ENCODE measurements at places on chromosomes 4 and X.

DNA sequence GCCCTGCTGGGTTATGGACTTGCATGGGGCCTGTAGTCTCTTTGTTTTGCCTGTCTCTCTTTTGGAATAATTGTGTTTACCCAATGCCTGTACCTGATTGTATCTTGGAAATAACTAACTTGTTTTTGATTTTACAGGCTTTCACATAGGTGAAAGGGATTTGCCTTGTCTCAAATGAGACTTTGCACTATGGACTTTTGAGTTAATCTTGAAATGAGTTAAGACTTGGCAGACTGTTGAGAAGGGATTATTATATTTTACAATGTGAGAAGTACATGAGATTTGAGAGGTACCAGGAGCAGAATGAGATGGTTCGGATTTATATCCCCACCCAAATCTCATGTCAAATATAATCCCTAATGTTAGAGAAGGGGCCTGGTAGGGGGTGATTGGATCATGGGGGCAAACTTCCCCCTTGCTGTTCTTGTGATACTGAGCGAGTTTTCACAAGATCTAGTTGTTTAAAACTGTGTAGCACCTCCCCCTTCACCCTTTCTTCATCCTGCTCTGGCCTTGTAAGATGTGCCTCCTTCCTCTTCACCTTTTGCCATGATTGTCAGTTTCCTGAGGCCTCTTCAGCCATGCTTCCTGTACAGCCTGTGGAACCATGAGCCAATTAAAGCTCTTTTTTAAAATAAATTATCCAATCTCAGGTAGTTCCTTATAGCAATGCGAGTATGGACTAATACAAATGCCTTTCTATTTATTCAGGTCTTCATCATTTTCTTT, 102.3 kb downstream of the MSN start:
- DNase-seq, result no peak

DNA sequence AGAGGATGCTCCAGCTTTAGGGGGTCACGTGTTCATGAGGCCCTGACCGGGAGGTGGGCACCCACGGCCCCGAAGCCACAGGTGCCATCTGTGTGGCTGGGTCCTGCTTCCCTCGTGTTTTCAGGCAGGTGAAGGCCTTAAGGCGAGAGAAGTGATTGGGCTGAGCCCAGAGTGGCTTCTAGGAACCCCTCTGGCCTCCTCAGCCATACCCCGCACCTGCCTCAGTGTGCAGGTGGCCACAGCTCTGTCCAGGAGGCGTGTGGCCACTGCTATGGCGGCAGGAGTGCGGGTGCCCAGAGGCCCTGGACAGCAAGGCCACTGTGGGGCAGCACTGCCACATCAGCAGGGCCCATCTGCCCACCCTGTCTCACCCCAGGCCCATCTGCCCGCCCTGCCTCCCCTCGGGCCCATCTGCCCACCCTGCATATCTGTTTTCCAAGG, 25.0 kb downstream of the NKX1-1 start:
- no peak for DNase-seq

- DNase-seq, result no peak
These were observed 233.4 kb downstream of the MAML3 start for GRCh38 chr4:139920486-139921002.

- no peak for DNase-seq
These were observed 8.4 kb upstream of the SORCS2 start for GRCh38 chr4:7183780-7184460.
